Left renal pelvis (tissue), 4 donors: ENCODE measurements at places on chromosomes 6 and 20. TPM values are rescaled to one million over a fixed set of nuclear protein-coding genes. Genes with fewer than 3 reads are reported as not detected.

The ZNF341 gene
- 4.6 TPM for polyA plus RNA-seq

The NRN1 gene
- 7.6 TPM for polyA plus RNA-seq

The SLC17A9 gene
- 1.3 TPM for polyA plus RNA-seq

The SIRPB1 gene
- polyA plus RNA-seq = 3.6 TPM

The FNDC1 gene
- polyA plus RNA-seq = 8.6 TPM

The ZSCAN12 gene
- 15.1 TPM for polyA plus RNA-seq

The MUC22 gene
- not detected for polyA plus RNA-seq

The EYA2 gene
- polyA plus RNA-seq = 20.5 TPM

The COL12A1 gene
- polyA plus RNA-seq = 109 TPM

The CRISP3 gene
- polyA plus RNA-seq = 0.34 TPM

The NR2E1 gene
- polyA plus RNA-seq = not detected

The SRMS gene
- 0.14 TPM for polyA plus RNA-seq

The MC3R gene
- not detected for polyA plus RNA-seq

The COL10A1 gene
- 0.95 TPM for polyA plus RNA-seq

The GLP1R gene
- 0.84 TPM for polyA plus RNA-seq

The EMILIN3 gene
- polyA plus RNA-seq = 8.4 TPM

The MRPS18A gene
- 44.5 TPM for polyA plus RNA-seq

The PHF10 gene
- polyA plus RNA-seq = 118 TPM

The TMEM151B gene
- polyA plus RNA-seq = 1.2 TPM
